Activated gamma-delta T cell (primary cell): ENCODE measurements at places on chromosomes 5 and 9.

GRCh38 chr9:38251036-38251860 lies 141.3 kb upstream of the ALDH1B1 start:
- DNase-seq: no peak

DNA sequence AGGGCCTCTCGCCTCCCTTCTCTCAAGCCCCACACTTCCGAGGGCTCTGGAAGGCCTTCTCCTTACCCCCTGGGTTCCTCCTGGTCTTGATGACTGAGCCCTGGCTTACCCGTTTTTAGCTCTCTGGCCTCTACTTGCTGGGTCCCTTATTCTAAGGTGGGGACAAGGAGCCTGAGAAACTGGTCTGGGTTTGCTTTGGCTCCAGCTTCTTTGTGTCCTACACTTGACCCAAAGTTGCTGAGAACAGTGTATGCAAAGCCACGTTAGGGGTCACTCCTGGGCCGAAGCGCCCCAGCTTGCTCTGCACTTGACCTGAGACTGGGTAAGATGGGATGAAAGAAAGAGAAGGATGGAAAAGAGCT lies 788 bp downstream of the ZNF346 start:
- no peak for DNase-seq

- no peak for DNase-seq
These were observed 95.3 kb upstream of the RASGRF2 start for GRCh38 chr5:80864706-80865435.

- no peak for DNase-seq
These were observed 98.7 kb downstream of the TLE1 start for GRCh38 chr9:81590688-81591087.

- no peak for DNase-seq
These were observed 173.2 kb downstream of the GABRB2 start for GRCh38 chr5:161373345-161373707.

DNA sequence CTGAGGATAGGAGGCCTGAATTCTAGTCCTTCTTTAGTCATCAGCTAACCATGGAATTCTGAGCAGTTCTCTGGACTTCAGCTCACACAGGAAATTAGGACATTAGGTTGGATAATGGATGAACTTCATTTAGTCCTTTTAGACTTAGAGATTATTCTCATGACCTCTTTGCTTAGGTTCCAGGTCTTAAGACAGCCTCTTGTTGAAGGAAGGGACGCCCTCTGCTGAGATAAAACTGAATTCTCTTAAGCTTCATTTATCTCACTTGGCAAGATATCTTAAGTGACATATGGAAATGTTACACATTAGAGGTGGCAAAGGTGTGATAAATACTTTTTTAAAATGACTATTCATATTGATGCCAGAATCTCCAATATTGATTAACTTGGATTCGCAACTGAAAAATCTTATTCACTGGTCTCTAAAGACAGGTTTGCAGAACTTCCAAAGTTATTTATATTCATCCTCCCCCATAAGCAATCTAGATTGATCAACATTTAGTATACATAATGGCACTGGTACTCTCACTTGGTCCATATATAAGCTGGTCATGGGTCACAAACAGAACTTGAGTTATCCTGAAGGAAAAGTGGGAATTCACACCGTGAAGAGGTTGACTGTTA lies 16.9 kb upstream of the ZNF366 start:
- no peak for DNase-seq

DNA sequence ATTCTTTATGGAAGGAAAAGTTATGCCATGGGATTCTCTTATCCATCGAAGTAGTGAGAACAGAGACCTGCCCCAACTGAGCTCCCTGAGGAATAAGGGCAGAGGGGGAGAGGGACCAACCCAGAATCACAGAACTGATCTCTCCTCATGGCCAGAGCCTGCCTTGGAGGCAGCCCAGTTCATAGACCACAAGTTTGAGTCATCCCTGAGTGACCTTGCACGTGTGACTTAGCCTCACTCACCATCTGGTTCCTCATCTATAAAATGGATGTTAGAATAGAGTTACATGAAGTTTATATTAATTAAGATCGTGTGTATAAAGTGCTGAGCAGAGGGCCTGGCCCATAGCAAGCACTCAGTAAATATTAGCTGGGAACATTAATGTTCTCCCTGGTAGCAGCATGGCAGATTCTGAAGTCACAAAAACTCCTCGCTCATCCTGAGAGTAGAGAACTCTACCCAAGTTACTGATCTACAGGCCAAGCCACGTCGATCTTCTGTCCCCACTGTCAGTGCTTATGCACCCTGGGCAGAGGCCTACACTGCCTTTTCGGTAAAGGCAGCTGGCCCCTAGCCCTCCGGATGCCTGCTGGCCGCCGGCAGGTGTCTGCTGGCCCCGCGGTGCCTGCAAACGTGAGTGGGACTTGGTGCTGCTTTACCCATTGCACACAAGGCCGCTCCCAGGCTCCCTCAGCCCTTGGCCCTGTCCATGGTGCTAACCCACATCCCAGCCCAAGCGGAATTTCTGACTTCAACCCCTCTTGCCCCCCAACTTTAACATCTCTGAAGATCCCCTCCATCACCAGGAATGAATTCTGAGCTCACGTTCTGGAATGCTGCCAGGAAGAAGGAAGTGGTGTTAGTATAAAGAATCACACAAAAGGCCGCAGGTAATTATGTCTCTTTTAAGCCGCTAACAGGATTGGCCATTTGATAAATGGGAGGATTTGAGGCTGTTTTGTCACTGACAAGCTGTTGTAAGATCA lies 61.1 kb upstream of the ARAP3 start:
- no peak for DNase-seq

- no peak for DNase-seq
These were observed 53.6 kb upstream of the RANBP6 start for GRCh38 chr9:6068983-6069382.
